Cortex of kidney (tissue), 1 donor: ENCODE measurements at places on chromosomes 4 and X.

DNA sequence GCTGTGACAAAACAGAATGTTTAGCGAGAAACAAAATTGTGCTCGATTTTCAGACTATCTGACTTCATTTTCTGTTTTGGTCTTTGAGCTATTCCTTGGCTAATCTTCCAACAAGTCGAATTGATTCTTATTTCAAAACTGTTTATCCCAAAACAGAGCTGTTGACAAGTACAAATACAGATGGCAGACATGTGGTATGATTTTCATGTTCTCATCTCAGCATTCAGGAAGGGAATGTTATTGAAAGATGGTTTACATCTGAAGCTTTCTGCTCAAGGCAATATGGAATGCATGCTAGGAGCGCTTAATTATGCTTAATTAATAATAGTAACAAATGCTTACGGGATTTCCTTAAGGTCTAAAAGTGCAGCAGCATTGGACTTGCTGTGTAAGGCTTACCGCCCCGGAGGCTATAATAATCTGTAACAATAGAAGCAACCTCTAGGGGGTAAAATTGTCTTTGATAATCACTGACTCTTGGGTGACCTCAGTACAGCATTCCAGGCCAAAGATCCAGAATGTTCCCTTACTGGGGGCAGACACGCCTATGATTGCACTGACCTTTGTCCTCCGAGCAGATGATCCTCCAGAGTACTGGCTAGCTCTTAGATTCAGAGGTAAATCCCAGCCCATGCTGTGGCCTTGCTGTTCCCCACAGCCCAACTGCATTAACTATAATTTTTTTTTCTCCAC is 16.4 kb downstream of the LSM6 start:
- DNase-seq = no peak

GRCh38 chrX:11766487-11766886 is 8.4 kb downstream of the MSL3 start:
- no peak for DNase-seq

- no peak for DNase-seq
These were observed 90.7 kb upstream of the SORBS2 start for GRCh38 chr4:185902654-185903053.

DNA sequence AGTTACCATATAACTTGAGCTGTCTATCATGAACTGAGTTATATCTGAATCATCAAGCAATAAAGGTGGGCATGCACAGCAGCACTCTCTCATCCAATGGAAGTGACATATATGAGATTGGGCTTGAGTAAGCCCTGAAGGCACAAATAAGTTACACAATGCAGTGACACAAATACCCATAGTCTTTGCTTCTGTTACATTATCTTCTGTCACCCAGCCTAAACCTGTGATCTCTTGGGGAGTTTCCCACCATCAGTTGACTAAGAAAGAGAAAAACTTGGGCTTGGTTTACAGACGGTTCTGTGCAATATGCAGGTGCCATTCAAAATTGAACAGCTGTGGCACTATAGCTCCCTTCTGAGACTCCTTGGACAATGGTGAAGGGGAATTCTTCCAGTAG is 138.8 kb upstream of the IL15 start:
- no peak for DNase-seq

GRCh38 chrX:1403228-1403627 is 11.3 kb upstream of the SLC25A6 start:
- DNase-seq = no peak

GRCh38 chrX:79107891-79108718 is 36.4 kb upstream of the GPR174 start:
- no peak for DNase-seq

DNA sequence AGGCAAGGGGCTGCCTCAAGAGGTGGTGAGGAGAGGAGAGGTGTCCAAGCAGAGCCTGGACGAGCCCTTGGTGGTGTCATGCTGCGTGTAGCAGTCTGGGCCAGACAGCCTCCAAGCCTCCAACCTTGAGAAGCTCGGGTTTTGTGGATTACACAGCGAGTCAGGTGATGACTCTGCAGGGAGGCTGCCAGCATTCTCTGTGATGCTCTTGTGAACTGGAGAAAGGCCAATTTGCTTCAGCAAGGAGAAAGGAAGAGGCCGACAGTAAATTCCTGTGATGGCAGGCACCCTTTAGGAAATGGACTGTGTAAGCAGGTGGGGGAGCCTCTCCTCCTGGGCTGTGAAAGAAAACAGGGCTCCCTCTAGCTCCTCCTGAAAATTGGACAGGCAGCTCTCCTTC is 36.0 kb upstream of the CD99L2 start:
- DNase-seq = no peak

- DNase-seq = no peak
These were observed 24.2 kb downstream of the IQSEC2 start for GRCh38 chrX:53257166-53257565.

GRCh38 chr4:1477045-1477840 is 71.0 kb upstream of the NKX1-1 start:
- DNase-seq = no peak

- no peak for DNase-seq
These were observed 11.0 kb downstream of the GNRHR start for GRCh38 chr4:67743194-67743593.

- DNase-seq = no peak
These were observed 31.6 kb upstream of the C1QTNF7 start for GRCh38 chr4:15396157-15396800.
